ENCODE measurements at places on chromosomes 12 and 14. TPM values are rescaled to one million over a fixed set of nuclear protein-coding genes. Genes with fewer than 3 reads are reported as not detected.

NUAK1 gene
- 5.5 TPM for total RNA-seq

GPR68 gene
- 0.24 TPM for total RNA-seq

BIN2 gene
- total RNA-seq, result 0.20 TPM

GDF3 gene
- not detected for total RNA-seq

DHH gene
- total RNA-seq, result not detected

NKX2-1 gene
- total RNA-seq, result not detected

SH2B3 gene
- total RNA-seq, result 5.8 TPM

SLC6A15 gene
- 3.2 TPM for total RNA-seq

COX8C gene
- total RNA-seq, result not detected

RPGRIP1 gene
- 0.15 TPM for total RNA-seq

LHX5 gene
- total RNA-seq, result 0.06 TPM

FGF23 gene
- total RNA-seq, result not detected

EID3 gene
- total RNA-seq, result 5.4 TPM

MIP gene
- total RNA-seq, result 0.15 TPM

GLIPR1L1 gene
- total RNA-seq, result not detected

ASCL4 gene
- total RNA-seq, result not detected
